ENCODE measurements at places on chromosomes 7 and 10.

DNA sequence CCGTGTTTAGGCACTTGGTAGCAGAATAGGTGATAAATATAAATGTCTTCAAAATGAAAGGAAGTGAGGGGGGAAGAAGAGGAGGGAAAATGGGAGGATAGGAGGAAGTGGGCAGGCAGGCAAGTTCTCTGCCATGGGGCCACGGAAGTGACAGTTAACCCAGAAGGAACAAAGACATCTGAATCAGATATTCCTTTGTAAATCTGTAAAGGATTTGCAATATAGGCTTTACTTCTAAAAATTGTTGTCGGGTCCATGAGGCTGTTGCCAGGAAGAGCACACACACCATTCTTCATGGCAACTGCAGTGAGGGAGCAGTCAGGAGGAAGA lies 23.7 kb upstream of the RASSF4 start:
- DNase-seq = no peak

GRCh38 chr7:149248777-149249176 lies 9.3 kb downstream of the ZNF212 start:
- no peak for DNase-seq

DNA sequence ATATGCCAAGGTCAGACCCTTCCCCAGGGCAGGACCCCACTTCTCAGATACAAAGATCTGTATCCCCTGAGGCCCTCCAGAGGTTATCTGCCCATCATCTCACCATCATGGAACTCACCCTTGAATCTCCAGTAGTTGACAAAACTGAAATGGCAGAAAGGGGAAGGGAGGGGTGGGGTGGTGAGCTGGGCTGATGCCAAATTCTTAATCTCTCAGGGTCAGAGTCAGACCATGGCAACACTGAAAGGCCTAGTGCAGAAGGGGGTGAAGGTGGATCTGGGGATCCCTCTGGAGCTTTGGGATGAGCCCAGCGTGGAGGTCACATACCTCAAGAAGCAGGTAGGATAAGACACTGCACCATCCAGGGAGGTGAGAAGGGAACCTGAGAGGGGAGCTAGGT lies 3.1 kb downstream of the CNPY4 start:
- no peak for DNase-seq

DNA sequence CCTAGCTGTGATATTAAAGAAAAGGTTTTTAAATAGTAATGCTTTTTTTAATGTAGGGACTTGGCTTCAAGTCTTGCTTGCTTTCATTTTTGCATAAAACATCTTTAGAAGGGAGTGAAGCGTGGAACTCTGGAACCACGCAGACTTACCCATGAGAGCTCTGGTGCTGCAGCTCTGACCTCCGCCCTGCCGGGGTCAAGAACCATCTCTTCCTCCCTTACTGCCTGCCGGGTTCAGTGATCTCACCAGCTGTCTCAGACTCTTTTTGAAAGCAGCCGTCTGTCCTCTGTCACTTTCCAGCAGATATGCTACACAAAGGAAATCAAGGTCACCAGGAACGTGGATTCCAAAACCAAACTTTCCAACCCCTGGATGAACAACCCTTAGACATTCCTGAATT lies 353.8 kb downstream of the GPR37 start:
- no peak for DNase-seq

- DNase-seq = no peak
Observed at GRCh38 chr10:32956365-32957197, 1.4 kb downstream of the ITGB1 start.

All from glomerular endothelial cell (primary cell).